Esophagus mucosa (tissue), 1 donor: ENCODE measurements at places on chromosomes 2 and 18. TPM values are rescaled to one million over a fixed set of nuclear protein-coding genes. Genes with fewer than 3 reads are reported as not detected.

Gene FOXI3
- total RNA-seq, result not detected

Gene RAB6C
- not detected for total RNA-seq

Gene NLRC4
- total RNA-seq, result 0.08 TPM

Gene CAVIN2
- 8.7 TPM for total RNA-seq

Gene DLX1
- not detected for total RNA-seq

Gene UGT1A5
- total RNA-seq, result 0.68 TPM

Gene KCNF1
- not detected for total RNA-seq

Gene REV1
- total RNA-seq, result 26.0 TPM

Gene FSHR
- not detected for total RNA-seq
